M059J (cell line): ENCODE measurements at places on chromosomes 13 and 19. TPM values are rescaled to one million over a fixed set of nuclear protein-coding genes. Genes with fewer than 3 reads are reported as not detected.

- DNase-seq, result no peak
Measured at GRCh38 chr19:54329476-54330165, 9.3 kb downstream of the LILRA4 start.

DNA sequence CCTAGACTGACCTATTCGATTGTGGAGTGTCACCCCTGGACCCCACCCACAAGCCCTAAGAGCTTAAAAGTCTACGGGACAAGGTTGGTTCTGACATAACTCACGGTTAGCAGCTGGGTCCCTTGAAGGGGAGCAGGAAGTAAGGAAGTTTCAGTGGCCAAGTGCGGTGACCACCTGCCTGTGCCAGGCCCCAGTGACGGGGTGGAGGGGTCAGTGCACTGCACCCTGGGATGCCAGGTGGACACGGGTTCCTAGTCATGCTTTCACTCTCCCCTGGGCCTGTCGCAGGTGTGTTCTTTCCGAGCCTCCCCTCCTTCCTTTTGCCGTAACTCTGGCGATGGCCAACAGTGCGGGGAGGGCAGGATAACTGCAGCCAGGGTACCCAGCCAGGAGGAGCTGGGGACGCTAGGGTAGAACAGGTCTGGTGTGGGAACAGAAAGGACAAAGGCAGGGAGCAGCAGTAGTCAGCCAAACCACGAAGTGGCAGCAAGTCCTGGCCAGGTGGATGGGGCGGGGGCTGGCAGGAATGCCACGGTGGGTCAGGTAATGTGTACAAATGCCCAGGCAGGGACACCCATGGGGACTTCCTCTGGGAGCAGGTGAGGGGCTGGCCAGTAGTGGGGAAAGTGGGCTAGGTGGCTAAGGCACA lies 58.3 kb downstream of the RGCC start:
- DNase-seq, result no peak

Gene B3GNT8
- total RNA-seq, result not detected in 2 replicates

Gene C1QTNF9
- total RNA-seq, result not detected in 2 replicates
